ENCODE measurements at places on chromosomes 12 and 14.

DNA sequence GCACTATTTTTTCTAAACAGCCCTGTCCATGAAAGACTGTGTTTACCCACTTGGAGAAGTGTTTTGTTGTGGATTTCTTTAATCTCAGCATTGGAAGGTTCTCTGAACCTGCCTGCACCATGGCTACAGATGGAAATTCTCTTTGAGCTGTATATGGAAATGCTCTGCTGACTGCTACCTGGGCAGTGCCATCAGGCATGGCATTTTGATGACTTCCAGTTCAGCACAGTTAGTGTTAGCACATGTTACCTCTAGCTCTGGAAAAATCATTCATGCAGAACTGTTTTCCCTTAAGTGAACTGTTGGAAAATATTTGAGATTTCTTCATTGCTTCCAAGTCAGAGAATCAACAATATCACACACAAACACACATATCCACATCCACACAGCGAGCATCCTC lies 52.6 kb upstream of the RIC8B start:
- no peak for DNase-seq

DNA sequence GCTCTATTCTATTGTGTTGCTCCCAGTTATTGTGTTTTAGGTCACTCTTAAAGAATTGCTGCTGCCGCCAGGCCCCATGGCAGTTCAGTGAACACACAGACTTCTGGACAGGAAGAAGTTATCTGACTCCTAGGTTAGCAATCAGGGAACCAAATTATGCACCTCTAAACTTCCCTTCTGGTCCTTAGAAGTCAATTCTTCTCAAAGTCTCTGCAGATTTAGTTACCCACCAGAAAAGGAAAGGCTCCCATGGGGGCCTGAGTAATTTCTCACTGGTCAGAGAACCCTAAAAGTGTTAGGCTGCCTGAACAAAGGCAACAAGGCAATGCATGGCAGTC lies 10.0 kb downstream of the EMP1 start:
- DNase-seq: no peak

DNA sequence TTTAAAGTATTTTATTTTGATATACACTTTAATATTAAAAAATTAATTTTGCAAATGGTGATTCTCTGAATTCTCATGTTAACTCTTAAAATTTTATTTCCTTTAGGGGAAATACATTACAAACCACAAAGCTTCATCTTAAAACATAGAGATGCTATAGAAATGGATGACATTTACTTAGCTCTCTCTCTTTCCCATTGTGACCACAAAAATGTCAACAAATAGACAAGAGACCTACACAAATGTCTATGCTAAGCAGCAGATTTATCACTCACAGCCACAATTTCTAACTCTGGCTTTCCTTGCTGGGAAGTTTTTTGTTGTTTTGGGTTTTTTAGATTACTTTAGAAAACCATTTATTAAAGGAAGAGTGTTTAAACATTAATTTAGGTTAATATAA lies 19.9 kb upstream of the PHC1 start:
- DNase-seq: no peak

DNA sequence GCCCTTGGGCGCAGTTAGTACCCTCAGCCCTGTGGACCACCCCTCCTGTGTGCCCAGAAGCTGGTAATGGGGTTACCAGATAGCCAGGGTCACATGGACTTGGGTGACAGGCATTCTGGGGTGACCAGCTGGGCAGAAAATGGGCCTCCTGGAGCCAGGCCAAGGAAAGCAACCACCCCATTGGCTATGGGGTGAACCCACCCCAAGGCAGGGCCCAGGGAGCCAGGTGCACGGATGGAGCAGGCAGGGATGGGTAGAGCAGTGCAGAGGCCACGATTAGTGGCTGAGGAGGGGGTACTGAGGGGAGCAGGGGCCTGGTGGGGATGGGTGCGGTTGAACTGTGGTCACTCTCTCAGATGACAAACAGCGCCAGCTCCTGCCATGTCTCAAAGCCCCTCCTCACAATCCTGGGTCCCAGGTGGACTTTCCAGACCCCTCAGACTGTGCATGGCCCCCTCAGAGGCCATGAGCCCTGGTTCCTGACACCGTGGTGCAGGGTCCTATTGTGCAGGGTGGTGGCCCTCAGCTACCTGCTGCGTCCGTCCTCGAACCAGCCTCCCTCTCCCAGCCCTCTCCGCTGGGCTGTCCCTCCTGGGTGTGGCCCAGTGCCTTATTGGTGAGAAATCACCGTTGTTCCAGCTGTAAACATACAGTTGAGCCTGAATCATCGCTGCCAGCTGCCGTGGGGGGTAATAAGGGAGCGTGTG lies 23.4 kb upstream of the BEGAIN start:
- DNase-seq: no peak

GRCh38 chr12:91222746-91223145 lies 40.1 kb upstream of the DCN start:
- no peak for DNase-seq

DNA sequence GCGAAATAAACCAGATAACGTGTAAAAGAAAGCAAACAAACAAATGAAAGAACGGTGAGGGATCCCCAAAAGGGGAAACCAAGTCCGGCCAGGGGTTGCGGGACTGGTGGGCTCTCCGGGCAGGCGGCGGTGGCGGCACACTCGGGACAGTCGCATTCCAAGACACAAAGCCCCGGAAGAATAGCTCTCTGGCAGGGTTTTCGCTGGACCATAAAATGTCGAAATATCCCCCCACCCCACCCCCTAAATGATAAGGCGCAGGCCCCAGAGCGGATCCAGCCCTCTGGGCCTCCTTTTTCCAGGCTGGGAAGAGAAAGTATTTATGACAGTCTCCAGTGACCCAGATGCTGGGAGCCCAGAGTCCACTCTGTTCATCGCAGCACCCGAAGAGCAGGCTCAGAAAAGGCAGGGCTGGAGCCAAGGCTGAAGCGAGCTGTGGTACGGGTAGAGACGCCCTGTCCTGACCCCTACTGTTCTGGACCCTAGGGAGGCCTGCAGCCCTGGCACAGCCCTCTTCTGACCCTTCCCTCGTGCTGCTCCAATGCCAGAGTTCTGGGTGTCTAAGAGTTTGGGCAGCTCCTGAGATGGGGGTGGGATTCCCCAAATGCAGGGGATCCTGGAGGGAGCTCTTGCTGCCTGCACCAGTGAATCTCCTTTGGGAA lies 2.1 kb upstream of the HOXC8 start:
- no peak for DNase-seq

GRCh38 chr12:96383991-96384390 lies 16.2 kb downstream of the CDK17 start:
- no peak for DNase-seq

GRCh38 chr12:2068653-2069052 lies 15.9 kb downstream of the CACNA1C start:
- DNase-seq: no peak

- DNase-seq: no peak
Observed at GRCh38 chr12:25524366-25524765, 28.7 kb downstream of the LMNTD1 start.

DNA sequence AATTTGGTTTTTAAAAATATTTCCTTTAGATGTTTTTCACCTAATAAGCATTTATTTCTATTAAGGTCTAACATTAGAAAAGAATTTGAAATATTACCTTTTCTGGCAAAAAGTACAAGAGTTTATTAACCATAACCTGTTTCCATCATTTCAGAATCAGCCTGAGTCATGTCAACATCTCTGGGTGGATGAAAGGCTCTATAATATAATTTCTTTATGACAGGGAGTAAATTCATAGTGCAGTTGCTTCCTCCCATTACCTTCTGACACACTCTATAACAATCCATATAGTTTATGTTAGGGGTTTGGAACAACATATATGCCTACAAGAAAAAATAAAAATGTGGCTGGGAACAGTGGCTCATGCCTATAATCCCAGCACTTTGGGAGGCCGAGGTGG lies 134.5 kb downstream of the SLC2A13 start:
- no peak for DNase-seq

- DNase-seq: no peak
Observed at GRCh38 chr14:100429537-100429936, 106.4 kb downstream of the SLC25A47 start.

GRCh38 chr12:67299526-67299925 lies 30.4 kb downstream of the CAND1 start:
- DNase-seq: no peak
